ENCODE measurements at places on chromosomes 16 and 17.

DNA sequence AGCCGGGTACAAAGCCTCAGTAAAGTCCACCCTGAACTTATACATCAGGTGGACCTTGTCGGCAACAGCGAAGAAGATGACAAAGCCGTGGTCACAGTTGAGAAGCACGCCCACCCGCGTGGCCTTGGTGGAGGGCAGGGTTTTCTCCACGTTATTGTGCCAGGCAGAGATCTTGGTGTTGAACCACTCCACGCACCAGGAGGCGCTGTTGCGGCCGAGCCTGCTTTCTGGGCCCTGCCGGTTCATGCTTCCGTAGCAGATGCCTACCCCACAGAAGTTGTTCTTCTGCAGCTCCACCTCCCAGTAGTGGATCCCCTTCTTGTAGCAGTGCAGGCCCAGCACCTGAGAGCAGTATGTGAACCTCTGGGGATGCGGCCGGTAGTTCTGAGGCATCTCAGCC lies 22.1 kb downstream of the TRIM25 start:
- DNase-seq = peak; percentile 74

DNA sequence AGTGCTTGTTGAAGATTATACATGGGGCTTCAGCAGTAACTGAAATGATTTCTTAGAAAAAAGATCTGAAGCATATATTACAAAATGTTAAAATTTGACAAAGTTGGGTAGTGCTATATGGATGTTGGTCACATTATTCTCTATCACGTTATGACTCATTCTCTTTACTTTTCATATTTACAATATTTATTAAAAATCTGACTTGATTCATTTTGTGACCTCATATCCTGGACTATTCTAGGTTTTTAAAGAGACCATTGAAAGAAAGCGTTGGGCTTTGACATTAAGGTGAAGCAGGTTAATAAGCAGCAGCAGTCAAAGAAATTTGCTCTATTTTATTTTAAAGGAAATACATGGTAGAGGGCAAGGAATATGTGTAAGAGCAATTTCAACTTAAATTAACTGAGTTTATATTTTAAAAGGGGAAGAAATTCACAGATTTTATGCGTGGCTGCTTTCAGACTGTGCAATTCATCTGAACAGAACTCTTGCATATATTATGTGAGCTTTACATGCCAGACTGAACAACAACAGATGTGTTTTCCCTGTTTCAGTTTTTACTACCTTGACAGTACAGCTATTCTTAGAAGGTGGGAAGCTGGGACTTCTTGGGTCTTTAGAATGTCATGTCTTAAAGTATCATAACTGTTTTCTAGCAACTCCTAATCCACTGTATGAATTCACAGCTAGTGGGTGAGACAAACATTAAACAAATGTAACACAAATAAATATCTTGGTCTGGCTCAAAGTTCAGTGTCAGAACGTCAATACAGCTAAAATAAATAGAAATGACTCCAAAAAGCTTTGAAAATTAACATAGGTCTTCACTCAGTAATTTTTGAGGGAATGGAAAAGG lies 10.4 kb upstream of the FAM20A start:
- DNase-seq = no peak

DNA sequence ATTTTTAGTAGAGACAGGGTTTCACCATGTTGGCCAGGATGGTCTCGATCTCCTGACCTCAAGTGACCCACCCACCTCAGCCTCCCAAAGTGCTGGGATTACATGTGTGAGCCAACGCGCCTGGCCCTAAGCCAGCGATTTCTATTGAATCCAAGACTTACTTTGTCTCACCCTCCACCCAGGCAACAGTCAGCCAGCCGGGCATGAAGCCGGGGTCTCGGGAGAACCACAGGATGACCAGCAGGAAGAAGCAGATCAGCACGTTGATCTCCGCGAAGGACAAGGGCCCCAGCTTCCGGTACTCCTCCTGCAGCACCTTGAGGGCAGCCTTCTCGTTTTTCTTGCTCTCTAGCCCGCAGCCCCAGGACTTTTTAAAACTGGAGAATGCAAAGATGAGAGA lies 17.6 kb downstream of the SLC13A5 start:
- no peak for DNase-seq

DNA sequence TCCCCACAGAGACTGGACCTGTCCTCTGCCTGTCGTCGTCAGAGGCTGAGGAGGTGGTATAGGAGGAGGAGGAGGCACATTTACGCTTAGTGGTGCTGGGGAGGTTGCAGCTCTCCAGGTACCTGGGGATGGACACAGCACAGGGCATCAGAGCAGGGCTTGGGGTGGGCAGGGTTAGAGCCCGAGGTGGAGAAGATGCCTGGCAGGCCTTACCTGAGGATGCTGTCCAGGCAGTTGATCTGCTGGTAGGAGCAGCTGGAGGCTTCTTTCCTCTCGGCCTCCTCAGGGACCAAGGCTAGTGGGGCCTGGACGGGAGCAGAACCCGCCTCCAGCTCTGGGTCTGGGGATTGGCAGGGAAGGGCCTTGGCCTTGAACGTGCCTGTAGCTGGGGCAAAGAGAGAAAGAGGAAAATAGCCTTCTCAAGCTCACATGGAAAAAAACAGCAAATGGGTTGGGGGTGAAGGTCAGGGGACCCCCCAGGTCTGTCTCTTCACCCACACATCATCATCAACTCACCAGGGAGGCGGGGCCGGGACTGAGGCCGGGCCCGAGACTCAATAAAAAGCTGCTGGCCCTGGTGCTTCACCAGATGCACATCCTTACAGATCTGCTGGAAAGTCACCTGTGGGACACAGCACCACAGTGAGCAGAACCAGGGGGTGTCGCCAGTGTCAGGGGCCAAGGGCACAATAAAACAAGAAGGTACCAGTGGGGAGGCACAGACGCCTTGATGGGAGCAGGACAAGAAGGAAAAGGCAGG lies 5.6 kb downstream of the PER1 start:
- DNase-seq = no peak

DNA sequence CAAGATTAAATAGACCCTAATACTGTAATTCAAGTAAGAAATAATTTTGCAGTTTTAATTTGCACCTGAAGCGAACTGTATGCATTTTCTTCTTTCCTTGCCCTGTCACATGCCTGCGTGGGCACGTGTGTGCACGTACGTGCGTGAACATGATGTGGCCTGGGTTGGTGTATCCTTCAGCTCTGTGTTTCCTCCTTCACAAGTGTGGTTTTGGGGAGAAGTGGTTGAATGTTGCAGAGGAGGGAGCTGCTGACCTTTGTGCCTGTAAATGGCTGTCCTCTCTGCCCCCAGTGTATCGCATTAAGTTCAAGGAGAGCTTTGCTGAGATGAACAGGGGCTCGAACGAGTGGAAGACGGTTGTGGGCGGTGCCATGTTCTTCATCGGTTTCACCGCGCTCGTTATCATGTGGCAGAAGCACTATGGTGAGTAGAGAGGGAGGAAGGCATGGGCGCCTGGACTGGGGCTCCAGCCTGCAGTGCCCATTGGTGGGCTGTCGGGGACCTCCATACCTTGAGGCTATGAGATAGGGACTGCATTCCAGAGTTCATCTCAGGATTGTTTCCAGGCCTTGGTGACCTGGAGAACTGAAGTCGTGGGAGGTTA lies 6.0 kb downstream of the COX4I1 start:
- no peak for DNase-seq

DNA sequence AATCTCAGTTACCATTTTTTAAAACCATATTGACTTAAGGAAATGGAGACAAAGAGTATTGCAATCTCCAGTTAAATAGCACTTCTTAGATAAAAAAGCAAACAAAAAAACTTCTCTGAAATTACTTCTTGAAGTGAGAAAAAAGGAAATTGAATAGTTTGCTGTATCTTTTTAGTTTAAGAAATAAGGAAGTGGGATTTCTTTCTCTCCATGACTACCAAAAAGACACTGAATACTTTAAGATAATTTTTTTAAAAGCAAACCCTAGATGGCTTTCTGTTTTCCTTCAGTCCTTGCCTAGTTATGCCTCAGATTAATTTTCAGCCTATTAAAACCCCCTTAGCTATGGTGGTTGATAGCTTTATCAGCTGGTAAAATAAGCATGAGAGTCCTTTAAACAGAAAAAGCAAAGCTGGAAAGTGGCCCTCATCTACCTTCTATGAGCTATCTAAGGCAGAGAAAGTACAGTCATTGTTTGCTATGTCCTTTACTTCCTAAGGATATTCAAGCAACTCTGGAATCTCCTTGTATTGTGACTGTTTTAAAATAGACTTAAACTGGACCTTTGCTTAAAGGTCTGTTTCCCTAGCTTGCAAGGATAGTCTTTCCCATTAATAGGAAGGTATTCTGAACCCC lies 28.6 kb downstream of the TPPP3 start:
- DNase-seq = no peak

- no peak for DNase-seq
Measured at GRCh38 chr17:80460429-80460834, 16.0 kb downstream of the NPTX1 start.

DNA sequence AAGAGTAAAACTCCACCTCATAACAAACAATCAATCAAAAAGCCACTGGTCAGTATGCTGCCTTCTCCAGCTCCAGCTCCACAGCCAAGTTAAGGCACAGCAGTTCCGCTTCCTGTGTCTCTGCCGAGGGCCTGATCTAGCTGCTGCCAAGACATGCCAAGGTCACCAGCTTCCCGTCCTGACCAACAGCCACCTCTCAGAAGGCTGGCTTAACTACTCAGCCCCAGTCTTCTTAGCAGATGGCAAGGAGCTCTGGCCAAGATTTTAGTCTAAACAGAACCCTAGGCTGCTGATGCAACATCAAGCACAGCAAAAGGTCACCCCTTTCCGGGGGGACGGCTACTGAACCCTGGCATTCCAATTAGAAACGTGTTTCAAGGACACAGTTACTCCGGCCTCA lies 17.7 kb upstream of the MNT start:
- no peak for DNase-seq

- DNase-seq = no peak
Measured at GRCh38 chr17:73436954-73437353, 125.2 kb upstream of the CDC42EP4 start.

- no peak for DNase-seq
Measured at GRCh38 chr17:57724026-57724728, 20.9 kb downstream of the CCDC182 start.

GRCh38 chr16:30546115-30546514 lies 11.5 kb upstream of the ZNF747 start:
- DNase-seq = no peak

- DNase-seq = peak; percentile 48
Measured at GRCh38 chr17:8326511-8327302, 12.9 kb upstream of the ODF4 start.

DNA sequence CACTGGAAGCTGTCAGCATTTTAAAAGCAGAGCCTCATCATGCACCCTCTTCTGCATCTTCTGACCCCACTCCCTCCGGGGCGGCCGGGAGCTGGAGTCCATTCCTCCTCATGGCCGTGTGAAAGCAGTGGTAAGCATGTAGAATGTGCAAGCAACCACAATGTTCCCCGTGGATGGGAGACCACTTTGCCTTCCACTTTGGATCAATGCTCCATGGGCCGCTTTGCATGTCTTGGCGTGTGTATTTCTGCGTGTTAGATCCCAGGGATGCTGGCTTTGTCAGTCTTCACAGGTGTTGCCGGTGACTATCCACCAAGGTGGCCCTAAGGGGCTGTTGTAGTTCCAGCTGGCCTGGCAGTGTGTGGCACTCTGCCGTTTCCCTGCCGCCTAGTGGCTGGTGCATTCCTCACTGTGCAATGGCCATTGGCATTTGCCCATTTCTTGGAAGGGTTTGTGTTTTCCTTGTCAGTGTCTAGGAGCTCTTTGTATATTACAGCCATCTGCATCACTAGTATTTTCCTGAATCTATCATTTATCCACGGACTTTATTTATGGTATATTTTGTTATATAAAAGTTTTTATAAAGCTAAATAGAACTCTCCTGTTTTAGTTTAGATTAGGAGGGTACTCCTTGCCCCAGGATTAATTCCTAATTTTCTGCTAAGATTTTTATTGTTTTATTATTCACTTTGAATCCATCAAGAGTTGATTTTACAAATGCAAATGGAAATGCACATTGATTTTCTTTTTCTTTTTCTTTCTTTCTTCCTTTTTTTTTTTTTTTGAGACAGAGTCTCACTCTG lies 5.8 kb upstream of the ALDH3A1 start:
- DNase-seq = no peak

DNA sequence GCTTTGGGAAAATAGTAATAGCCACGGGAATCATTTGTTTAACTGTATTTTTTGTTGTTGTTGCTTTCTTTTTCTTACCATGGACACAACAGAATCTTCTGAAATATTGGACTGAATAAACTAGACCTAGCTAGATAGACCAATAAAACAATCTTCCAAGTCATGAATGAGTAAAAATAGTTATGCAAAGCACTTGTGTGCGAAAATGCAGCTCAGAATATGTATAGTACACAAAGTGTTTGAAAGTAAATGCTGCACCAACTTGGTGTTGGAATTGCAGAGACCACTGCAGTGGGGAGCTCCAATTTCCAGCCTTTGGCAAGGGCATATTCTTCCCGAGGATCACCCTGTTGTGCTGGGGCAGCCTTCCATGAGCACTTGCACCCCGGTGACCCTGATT lies 68.0 kb downstream of the AATF start:
- no peak for DNase-seq

- DNase-seq = peak; percentile 72
Measured at GRCh38 chr16:50708373-50709060, 15.1 kb downstream of the NOD2 start.

DNA sequence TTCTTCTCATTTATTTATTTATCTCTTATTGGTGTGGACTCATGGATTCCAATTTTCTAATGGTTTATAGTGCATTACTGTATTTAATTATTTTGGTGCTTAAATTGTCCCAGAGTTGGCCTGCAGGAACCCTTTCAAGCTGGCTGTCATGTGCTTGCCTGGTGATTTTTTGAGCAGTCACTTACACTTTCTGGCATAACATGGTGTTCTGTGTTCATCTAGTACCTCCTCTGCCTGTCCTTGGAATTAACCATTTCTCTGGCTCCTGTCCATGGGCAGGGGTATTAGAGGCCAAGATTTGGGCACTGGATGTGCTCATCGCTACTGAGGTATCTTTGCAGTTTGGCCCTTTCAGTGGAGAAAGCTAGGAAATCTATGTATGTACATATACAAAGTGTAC lies 67.0 kb downstream of the CLEC16A start:
- no peak for DNase-seq

- no peak for DNase-seq
Measured at GRCh38 chr16:12026741-12027490, 50.4 kb downstream of the SNX29 start.
